ENCODE measurements at places on chromosomes 13 and 19. TPM values are rescaled to one million over a fixed set of nuclear protein-coding genes. Genes with fewer than 3 reads are reported as not detected.
A peak's percentile ranks its signal among the peaks of the same experiment; 100 is the strongest.

- no peak for DNase-seq
Observed at GRCh38 chr13:31351376-31351775, 151.6 kb downstream of the B3GLCT start.

DNA sequence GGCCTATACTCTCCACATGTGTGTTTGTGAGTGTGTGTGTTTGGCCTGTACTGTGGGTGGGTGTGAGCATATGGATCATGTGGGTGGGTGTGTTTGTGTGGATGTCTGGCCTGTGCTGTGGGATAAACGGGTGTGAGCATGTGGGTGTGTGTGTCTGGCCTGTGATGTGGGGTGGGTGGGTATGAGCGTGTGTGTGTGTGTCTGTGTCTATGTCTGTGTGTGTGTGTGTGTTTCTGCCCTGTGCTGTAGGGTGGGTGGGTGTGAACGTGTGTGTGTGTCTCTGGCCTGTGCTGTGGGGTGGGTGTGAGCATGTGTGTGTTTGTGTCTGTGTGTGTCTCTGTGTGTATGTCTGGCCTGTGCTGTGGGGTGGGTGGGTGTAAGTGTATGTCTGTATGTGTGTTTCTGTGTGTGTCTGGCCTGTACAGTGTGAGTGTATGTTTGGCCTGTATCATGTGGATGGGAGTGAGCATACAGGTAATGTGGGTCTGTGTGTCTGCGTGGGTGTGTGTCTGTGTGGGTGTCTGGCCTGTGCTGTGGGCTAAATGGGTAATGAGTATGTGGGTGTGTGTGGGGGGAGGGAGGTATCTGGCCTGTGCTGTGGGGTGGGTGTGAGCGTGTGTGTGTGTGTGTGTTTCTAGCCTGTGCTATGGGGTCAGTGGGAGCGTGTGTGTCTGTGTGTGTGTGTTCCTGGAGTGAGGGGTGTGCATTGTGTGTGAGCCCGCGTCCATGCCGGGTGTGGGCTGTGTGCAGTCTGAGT lies 20.8 kb upstream of the KCTD15 start:
- DNase-seq: no peak

GRCh38 chr13:41621716-41622431 lies 164.5 kb downstream of the RGCC start:
- DNase-seq: no peak

GRCh38 chr13:19597523-19597922 lies 35.9 kb upstream of the MPHOSPH8 start:
- no peak for DNase-seq

GRCh38 chr19:19105365-19106055 lies 32.8 kb downstream of the TMEM161A start:
- no peak for DNase-seq

GRCh38 chr13:53759016-53759415 lies 730.4 kb downstream of the OLFM4 start:
- no peak for DNase-seq

- no peak for DNase-seq
Observed at GRCh38 chr19:7545904-7546303, 10.4 kb downstream of the PNPLA6 start.

- DNase-seq: no peak
Observed at GRCh38 chr19:57321751-57322150, 1.5 kb downstream of the ZNF543 start.

GRCh38 chr13:113639616-113640262 lies 18.3 kb downstream of the ATP4B start:
- DNase-seq: peak; percentile 57

DNA sequence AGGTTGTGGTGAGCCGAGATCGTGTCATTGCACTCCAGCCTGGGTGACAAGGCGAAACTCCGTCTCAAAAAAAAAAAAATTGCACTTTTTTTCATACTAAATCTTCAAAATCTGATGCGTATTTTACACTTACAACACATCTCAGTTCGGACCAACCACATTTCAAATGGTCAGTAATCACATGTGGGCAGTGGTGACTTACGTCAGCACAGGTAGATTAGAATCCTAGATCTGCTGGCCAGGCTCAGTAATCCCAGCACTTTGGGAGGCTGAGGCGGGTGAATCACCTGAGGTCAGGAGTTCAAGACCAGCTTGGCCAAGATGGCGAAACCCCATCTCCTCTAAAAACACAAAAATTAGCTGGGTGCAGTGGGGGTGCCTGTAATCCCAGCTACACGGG lies 1.6 kb upstream of the FARSA start:
- DNase-seq: no peak

- DNase-seq: no peak
Observed at GRCh38 chr19:11729586-11729985, 9.2 kb downstream of the ZNF823 start.

GRCh38 chr13:35474496-35475211 lies 1.8 kb downstream of the MAB21L1 start:
- DNase-seq: no peak

The ZNF808 gene
- 12.8 TPM for total RNA-seq

The ZNF426 gene
- 4.7 TPM for total RNA-seq

The GAS6 gene
- 41.7 TPM for total RNA-seq

The SLC1A5 gene
- total RNA-seq: 135 TPM

The HTR2A gene
- total RNA-seq: not detected

The SLITRK1 gene
- not detected for total RNA-seq

The CRX gene
- not detected for total RNA-seq

The CCDC194 gene
- not detected for total RNA-seq

The C13orf42 gene
- not detected for total RNA-seq

All from SJSA1 (cell line).